ENCODE measurements at places on chromosomes 1 and 21.

DNA sequence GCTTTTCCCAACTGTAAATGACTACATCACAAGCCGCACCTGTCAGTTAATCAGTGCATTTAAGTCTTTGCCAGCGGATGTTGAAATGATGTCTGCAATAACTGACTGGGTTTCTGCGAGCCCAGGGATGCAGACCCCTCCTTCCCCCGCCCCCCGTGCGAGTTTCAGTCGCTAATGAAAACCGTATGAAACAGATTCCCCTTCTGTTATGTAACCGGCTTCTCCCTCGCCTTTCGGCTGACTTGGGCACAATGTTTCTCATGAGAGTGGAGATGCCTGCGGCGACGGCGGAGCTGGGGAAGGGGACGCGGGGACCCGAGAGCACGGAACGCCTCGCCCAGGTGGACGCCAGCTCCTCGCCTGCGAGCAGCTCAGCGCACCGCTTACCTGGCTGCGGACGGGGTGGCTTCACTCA, 753 bp downstream of the KCNJ6 start:
- no peak for DNase-seq

GRCh38 chr1:232579958-232580941, 49.7 kb downstream of the SIPA1L2 start:
- no peak for DNase-seq

GRCh38 chr1:34681480-34682451, 73.1 kb upstream of the GJB5 start:
- no peak for DNase-seq

GRCh38 chr1:154739654-154740053, 130.4 kb downstream of the KCNN3 start:
- no peak for DNase-seq

DNA sequence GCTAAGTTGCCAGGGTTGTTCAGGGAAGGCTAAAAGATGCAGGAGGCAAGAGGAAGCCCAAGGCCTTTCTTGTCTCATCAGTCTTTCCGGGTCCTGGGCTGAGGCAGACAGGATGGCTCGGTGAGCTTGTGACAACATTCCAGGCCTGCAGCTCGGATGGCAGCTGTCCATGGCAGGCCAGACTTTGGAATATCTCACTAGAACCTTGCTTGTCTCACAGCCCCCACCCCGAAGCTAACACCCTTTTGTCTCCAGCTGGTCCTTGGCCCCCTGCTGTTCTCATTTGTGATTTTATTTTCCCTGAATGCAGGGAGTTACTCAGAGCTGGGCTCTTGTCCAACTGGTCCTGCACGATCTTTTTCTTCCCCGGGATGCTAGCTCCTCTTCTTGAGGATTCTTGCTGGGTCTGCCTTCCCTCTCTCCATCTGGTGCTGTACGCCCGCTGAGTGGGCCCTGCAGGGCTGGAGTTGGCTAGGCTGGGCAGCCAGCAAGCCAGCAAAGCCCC, 477.2 kb upstream of the CAMK1G start:
- no peak for DNase-seq

- no peak for DNase-seq
These were observed 4.5 kb downstream of the POLR3C start for GRCh38 chr1:145828367-145829026.

DNA sequence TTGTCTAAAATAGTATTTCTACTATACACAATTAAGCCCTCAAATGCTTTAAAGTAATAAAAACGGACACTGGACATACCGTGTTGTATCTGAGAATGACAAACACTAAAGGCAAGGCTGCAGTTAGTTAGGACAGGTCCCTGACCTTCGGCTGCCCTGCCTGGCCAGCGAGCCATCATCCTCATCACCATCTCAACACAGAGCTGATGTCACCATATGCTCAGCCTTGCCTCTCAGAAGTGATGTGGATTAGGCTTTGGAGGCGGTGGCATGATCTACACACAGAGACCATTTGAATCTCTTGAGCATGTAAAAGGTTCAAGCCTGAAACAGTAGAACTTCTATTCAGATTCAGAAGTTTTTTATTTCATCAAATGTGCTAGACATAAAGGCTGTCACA, 244.7 kb downstream of the SDCCAG8 start:
- DNase-seq = no peak

DNA sequence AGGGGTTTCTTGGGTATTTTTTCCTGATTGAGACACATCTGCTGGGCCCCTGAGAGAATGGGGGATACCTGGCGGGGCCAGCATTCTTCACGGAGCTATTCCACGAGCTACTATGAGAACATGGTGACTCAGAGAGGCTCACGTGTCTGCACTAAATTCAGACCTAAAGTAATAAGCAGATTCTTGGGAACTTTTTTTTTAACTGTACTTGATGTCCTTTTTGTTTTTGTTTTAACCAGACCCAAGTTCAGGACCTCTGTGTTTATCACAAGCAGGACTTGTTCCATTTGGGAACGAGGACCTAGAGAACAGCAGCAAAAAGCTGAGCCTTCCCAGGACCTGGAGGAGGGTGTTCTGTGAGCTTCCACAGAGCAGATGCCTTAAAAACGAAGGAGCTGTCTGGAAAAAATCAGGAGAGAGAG, 44.0 kb downstream of the EVA1C start:
- no peak for DNase-seq

GRCh38 chr1:169949139-169949538, 55.4 kb upstream of the SCYL3 start:
- no peak for DNase-seq

DNA sequence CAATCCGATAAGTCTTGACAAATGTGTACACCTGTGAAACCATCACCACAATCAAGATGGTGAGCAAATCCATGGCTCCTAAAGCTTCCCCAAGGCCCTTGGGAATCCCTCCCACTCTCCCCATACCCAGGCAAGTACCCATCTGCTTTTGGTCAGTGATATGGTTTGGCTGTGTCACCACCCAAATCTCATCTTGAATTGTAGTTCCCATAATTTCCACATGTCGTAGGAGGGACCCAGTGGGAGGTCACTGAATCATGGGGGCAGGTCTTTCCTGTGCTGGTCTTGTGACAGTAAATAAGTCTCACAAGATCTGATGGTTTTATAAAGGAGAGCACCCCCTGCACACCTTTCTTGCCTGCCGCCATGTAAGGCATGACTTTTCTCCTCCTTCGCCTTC, 14.6 kb upstream of the GUCA2B start:
- DNase-seq = no peak

- DNase-seq = no peak
These were observed 309.7 kb upstream of the ZRANB2 start for GRCh38 chr1:71390518-71390917.

GRCh38 chr1:117275055-117275454, 64.3 kb upstream of the VTCN1 start:
- DNase-seq = no peak

DNA sequence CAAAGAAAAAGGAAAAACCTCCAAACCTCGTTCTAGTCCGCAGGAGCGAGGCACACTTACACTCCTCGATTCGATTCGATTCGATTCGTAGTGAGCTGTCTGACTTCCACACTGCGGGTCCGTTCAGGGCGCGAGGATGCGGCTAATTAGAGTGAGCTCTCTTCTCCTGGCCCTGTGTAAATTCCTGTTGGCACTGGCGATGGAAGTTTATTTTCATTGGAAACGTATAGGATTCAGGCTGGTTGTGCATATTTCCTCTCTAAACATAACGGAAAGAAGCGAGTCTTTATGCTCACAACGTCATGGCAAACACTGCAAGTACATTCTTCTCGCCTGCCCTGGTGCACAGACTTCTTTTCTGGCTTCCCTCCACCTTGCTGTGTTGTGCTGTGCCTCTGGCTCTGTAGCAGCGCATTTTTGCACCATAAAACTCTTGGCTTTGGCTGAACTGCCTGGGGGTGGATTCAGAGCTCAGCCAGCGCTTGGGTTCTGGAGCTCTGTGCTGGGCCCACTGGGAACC, 2.7 kb downstream of the HUNK start:
- DNase-seq = no peak

DNA sequence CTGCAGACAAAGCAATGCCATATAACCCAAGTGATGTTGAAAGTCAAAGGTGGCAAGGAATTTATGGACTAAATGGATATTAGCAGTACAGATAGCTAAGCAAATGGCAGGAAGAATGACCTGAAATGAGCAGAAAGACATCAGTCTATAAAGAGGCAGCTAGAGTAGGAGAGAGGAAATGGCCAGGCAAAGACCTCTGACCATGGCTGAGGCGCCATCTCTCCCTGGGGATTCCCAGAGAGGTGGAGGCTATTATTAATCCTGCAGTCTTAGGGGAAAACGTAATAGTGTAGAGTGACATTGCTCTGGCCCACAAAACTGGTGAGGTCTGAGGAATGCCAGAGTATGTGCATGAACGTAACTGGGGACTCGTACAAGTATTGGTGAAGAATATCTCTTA, 563.6 kb upstream of the PRMT6 start:
- no peak for DNase-seq
